Activated T-cell treated with anti-CD3 and anti-CD28 coated beads for 1 hour (primary cell): ENCODE measurements at places on chromosomes 1 and 21.
A peak's percentile ranks its signal among the peaks of the same experiment; 100 is the strongest.

GRCh38 chr21:44984792-44985440 is 45.1 kb downstream of the SLX9 start:
- no peak for DNase-seq

- DNase-seq = no peak
Measured at GRCh38 chr1:178530037-178530402, 17.1 kb downstream of the TEX35 start.

DNA sequence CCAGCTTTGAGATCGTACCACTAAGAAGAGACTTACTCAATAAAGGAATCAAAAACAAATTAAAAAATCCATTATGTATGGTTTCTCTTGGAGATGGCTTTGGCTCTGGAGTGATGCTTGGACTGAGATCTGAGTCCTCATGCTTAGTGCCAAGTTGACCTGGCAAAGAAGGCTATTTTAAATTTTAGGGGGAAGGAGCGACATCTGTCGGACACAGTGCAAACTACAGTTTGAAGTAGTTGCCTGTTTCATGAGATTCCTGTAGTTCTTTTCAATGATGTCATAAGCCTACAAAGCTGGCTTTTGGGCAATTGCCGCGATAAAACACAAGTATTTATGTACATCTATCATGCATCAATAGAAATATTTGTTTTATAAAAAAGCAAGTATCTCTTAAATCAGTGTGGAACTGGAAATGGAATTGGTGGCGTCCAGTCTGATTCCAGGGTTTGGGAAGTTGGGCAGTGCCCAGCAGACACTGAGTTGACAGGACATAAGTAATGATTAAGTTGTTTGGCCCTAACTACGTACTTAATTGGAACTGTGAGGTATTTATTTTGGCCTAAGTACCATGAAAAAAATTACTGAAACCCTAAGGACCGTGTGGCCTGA is 50.0 kb downstream of the TBCE start:
- DNase-seq = peak; percentile 38

- DNase-seq = no peak
Measured at GRCh38 chr1:184152434-184152898, 100.9 kb downstream of the TSEN15 start.

DNA sequence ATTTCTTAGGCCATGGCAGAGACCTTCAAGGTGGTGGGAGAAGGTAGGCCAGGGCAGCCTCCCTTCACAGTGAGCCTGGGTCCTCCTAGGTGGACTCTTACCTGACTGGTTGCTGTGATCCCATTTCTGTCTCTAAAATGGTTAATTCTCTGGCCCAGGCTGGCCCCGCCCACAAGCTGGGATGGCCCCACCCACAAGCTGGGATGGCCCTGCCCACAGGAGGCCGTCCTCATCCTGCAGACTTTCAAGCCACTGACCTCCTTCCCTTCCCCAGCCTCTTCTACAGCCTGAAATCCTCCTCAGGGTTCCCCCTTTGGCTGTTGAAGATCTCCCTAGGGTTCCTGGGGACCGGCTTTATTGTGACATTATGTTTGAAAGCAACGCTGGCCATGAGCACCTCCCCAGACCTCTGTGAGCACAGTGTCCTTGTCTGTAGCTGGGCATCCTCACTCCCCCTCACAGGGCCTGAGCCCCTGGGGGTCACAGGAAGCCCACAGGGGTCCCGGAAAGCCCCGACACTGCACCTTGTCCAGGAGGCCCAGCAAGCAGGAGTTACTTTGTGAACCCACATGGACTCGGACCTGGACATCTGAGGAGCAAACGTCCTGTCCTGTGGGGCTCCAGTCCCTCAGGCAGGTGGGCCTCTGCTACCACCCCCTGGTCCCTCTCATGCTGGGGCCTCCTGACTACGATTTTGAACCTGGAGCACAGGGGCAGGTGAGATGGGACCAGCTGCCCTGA is 621.7 kb downstream of the MATN1 start:
- DNase-seq = no peak

- no peak for DNase-seq
Measured at GRCh38 chr1:48960320-48960719, 183.6 kb upstream of the BEND5 start.

GRCh38 chr1:24999426-24999825 is 69.3 kb upstream of the RUNX3 start:
- no peak for DNase-seq

DNA sequence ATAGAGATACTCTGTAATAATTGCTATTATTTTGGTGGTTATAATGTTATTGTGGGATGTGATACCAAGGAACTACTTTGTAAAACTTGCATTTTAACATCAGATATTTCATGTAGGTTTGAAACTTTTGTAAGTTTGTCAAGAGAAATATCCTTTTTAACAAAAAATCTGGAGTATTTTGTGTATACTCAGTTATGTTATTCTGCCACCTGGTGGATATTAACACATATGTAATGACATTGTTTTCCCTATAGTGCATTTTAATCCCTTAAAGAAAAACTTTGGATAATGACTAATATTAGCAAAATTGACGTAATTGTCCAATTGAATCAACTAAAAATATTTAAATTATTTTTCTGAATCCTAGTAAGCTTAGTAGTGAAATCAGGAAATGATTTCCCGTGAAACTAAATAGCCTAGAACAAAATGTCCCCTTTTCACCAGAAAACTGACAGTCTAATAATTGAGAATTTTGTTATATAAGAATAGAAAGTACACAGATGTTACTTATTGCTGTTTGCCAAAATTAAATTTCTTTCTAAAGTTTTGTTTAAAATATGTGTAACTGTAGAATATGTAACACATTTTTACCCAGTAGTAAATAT is 39.6 kb downstream of the KCTD3 start:
- DNase-seq = no peak

- no peak for DNase-seq
Measured at GRCh38 chr1:246166841-246167240, 340.2 kb downstream of the SMYD3 start.

- no peak for DNase-seq
Measured at GRCh38 chr1:3473381-3473844, 18.9 kb downstream of the ARHGEF16 start.

DNA sequence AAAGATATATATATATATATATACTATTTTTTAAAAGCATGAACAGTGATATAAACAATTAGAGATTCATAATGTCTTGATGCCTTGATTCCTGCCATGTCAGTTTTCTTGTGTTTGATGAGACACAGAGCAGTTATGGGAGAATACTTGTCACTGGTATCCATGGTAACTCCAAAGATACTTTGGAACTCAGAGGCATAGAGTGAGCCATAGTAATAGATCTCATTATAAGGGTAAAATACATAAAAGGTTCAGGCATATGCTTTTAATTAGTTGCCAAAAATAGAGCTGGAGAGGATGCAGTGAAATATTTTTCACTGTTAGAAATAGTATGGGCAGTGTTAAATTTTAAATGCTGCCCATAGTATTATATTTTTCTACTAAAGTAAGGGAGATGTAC is 134.1 kb downstream of the SYT14 start:
- no peak for DNase-seq

GRCh38 chr1:5142389-5142788 is 488.0 kb downstream of the AJAP1 start:
- no peak for DNase-seq

DNA sequence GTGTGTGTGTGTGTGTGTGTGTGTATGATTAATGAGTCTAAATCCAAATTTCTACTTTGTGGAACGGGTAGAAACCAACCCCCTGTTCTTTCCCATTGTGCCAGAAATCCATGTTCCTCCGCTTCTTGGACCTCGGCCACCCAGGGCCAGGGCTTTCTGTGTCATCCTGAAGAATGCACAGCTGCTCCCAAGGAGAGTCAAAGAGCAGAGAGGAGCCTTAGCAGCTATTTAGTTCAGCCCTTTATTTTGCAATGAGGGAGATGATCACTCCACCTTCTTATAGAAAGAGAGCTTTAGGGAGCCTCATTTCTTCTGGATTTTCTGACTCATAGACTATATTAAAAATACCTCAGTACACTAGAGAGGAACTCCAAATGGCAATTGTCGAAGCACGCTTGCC is 489.3 kb upstream of the VAMP3 start:
- no peak for DNase-seq

- no peak for DNase-seq
Measured at GRCh38 chr1:40769815-40770214, 13.8 kb upstream of the KCNQ4 start.

GRCh38 chr1:59707178-59707791 is 107.5 kb upstream of the HOOK1 start:
- no peak for DNase-seq

DNA sequence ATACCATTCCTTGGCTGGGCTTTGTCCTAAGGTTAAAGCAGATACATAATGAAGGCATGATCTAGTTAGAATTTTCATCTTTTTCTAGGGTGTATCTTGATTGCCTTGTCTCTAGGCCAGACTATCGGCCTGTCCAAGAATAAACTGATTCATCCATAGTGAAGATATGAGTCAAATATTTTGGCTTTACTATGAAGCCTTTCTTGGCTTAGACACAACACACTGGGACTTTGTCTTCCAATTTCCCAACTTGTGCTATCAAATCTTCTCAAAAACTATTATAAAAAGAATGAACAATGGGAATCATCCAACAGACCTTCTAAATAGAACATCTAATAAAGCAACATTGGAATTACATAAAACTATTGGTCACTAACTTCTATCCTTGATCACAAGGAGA is 64.8 kb downstream of the WARS2 start:
- DNase-seq = no peak

DNA sequence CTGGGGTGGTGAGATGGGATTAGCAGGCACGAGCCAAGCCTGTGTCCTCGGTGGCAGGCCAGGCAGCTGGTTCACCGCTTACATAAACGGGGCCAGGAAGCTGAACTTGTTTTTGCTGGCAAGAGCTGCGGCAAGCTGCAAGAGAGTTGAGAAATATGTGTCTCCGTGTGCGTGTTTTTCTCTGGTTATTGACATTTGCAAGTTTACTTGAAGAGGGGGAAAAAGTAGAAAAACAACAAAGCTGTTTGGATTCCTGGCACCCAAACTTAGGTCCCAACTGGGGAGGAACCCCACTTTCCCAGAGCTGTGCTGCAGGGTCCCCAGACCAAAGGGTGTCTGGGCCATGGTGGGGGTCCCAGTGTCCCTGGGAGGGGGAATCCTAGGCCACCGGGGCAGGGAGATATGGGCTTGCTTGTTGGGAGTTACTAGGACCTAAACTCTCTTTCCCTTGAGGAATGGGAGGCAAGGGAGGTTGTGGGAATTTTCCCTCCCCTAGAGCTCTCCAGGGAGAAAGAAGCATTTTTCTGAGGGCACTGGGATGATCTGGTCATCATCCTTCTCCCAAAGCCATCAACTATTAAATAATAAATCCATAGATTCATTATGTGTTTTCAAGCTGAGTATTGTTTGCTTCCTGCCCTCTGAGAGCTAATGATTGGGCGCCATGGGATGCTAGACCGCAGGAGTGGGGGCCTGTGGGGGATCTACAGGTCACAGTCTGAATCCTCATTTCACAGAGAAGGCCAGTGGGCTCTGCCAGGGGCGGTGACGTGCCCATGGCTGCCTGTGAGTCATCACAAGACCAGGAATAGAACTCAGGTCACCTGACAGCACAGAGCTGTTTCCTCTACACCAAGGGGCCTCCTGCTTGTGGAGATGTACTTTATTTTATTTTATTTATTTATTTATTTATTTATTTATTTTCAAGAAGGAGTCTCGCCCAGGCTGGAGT is 14.8 kb downstream of the IL6R start:
- DNase-seq = no peak

- DNase-seq = no peak
Measured at GRCh38 chr1:113109908-113110554, 37.0 kb downstream of the LRIG2 start.

- DNase-seq = no peak
Measured at GRCh38 chr1:109880971-109881894, 29.4 kb upstream of the CSF1 start.

- DNase-seq = no peak
Measured at GRCh38 chr1:216688127-216688657, 35.0 kb downstream of the ESRRG start.

- no peak for DNase-seq
Measured at GRCh38 chr1:119911775-119912174, 15.5 kb upstream of the ADAM30 start.

DNA sequence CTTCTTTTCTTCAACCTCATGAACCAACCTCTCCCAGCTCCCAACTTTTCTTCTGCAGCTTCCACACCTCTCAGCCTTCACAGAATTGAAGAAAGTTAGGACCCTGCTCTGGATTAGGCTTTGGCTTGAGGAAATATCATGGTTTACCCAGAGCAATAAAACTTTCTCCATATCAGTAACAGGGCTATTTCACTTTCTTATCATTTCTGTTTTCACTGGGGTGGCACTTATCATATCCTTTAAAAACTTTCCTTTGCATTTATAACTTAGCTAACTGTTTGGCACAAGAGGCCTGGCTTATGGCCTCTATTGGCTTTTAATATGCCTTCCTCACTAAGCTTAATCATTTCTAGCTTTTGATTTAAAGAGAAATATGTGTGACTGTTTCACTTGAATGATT is 9.4 kb upstream of the FAM3B start:
- no peak for DNase-seq

GRCh38 chr1:228990906-228991569 is 255.8 kb downstream of the RHOU start:
- no peak for DNase-seq

DNA sequence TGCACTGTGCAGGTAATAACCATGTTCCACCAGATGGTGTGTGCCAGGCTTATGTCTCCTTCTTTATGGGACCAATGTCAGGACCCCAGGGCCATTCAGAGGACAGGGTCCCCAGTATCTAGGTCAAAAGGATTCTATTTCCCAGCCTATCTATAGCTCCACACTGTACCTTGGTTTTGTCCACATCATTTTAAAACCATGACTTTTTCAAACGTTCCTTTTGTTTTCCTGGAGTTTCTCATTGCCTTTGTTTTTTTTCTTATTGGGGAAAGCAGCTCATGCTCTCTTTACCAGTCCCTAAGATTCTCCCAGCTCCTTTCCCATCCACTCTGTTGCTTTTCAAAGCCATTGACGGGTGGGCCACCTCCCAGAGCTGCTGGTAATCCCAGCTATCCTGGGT is 12.6 kb downstream of the PLCH2 start:
- DNase-seq = no peak

DNA sequence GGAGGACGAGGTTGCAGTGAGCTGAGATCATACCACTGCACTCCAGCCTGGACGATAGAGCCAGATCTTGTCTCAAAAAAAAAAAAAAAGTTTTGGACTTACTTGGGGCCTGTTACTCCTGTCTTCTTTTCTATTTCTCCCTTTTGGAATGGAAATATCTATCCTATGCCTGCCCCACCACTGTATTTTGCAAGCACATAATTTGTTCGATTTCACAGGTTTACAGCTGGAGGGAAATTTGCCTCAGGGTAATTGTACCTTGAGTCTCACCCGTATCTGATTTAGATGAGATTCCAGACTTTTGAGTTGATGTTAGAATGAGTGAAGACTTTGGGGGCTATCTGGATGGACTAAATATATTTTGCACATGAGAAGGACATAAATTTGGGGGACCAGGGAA is 8.5 kb downstream of the TEX46 start:
- DNase-seq = no peak

GRCh38 chr1:60265560-60266535 is 192.3 kb upstream of the C1orf87 start:
- no peak for DNase-seq

- no peak for DNase-seq
Measured at GRCh38 chr1:61593331-61593730, 131.6 kb downstream of the TM2D1 start.
